Tibial nerve (tissue), 4 donors: ENCODE measurements at places on chromosomes 1 and 21.

- no peaks in the 10 kb centered on the region for H3K4me1 ChIP-seq
- peak; percentile 7 for DNase-seq
- H3K4me3 ChIP-seq: peak overlapping the region; percentile 82
- H3K27me3 ChIP-seq: no peaks in the 10 kb centered on the region
Measured at GRCh38 chr1:86913399-86913895, 479 bp downstream of the SELENOF start.

- H3K4me3 ChIP-seq: no peak overlapping the region
- no peak overlapping the region for H3K27ac ChIP-seq
- H3K4me1 ChIP-seq: no peaks in the 10 kb centered on the region
- H3K27me3 ChIP-seq: no peaks in the 10 kb centered on the region
- H3K36me3 ChIP-seq: no peaks in the 10 kb centered on the region
Measured at GRCh38 chr1:65362545-65362944, 53.2 kb downstream of the DNAJC6 start.

- H3K4me3 ChIP-seq: no peak overlapping the region
- no peak overlapping the region for H3K27ac ChIP-seq
- DNase-seq: no peak
- no peaks in the 10 kb centered on the region for H3K27me3 ChIP-seq
Measured at GRCh38 chr1:28675924-28676257, 7.3 kb downstream of the GMEB1 start.

DNA sequence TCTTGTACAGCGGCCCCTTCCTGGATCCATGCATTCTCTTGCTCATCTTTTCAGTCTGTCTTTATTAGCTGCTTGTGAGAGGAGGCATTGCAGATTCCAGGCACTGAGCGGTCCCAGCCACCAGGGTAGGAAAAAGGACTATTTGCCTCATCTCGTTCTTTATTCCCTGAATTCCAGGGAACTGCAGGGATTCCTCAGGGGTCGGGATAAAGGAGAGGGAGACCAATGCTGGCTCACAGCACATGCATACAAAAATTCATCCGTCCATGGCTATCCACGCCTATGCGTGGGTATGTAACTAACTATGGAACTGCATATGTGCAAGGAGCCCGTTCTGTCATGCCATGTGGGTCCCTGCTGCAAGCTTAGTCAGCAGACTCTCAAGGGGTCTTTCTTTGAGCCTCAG, 879 bp upstream of the PLPPR5 start:
- DNase-seq: no peak
- no peaks in the 10 kb centered on the region for H3K36me3 ChIP-seq
- H3K4me3 ChIP-seq: no peak overlapping the region
- peaks cover 55% of the 10 kb centered on the region for H3K27me3 ChIP-seq
- H3K27ac ChIP-seq: no peak overlapping the region
